NCI-H345 (cell line): ENCODE measurements at places on chromosomes 3 and 15.

GRCh38 chr3:132695422-132695821 is 26.8 kb downstream of the NPHP3 start:
- no peak for DNase-seq

- DNase-seq: peak; percentile 10
These were observed 310.3 kb downstream of the FGF12 start for GRCh38 chr3:192417017-192417416.

GRCh38 chr3:179981646-179982045 is 55.1 kb downstream of the PEX5L start:
- no peak for DNase-seq

GRCh38 chr3:166422556-166422955 is 585.3 kb upstream of the BCHE start:
- no peak for DNase-seq

- no peak for DNase-seq
These were observed 47.2 kb upstream of the KPNA4 start for GRCh38 chr3:160612386-160613075.

DNA sequence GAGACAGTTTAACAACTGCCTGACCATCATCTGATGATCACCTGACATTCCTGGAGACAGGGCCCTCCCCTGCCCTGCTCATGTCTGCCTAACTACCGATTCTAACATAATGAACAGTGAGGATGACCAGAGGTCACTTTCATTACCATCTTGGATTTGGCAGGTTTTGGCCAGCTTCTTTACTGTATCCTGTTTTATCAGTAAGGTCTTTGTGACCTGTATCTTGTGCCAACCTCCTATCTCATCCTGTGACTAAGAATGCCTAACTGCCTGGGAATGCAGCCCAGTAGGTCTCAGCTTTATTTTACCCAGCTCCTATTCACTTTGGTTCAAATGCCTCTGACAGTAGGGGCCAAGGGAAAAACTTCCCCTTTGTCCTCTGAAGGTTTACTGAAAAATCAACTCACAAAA is 40.2 kb downstream of the METTL6 start:
- no peak for DNase-seq
